ENCODE measurements at places on chromosomes 7 and 10.

- no peak for DNase-seq
Observed at GRCh38 chr7:128122576-128123290, 91.5 kb upstream of the LRRC4 start.

DNA sequence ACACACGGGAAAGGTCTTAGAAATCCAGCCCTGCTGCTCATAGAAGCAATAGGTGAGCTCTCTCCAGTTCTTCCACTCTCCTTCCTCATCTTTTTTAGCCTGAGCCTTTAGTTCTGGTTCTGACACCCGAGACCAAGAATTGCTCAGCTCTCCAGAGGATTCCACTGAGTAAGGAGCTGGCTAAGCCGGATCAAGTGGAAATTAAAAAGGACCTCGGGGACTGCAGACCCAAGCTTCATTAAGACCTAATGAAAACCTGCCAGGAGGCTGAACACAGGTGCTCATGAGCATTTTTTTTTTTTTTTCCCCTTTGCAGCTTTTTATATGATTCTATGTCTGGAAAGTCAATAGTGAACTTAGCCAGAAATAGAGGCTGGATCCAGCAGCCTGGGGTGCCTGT lies 1176.0 kb upstream of the AUTS2 start:
- DNase-seq = no peak

- DNase-seq = no peak
Observed at GRCh38 chr10:24363070-24363469, 154.1 kb downstream of the KIAA1217 start.

- no peak for DNase-seq
Observed at GRCh38 chr10:50650481-50650880, 26.7 kb upstream of the SGMS1 start.

- no peak for DNase-seq
Observed at GRCh38 chr10:103125323-103126267, 67.5 kb downstream of the NT5C2 start.

DNA sequence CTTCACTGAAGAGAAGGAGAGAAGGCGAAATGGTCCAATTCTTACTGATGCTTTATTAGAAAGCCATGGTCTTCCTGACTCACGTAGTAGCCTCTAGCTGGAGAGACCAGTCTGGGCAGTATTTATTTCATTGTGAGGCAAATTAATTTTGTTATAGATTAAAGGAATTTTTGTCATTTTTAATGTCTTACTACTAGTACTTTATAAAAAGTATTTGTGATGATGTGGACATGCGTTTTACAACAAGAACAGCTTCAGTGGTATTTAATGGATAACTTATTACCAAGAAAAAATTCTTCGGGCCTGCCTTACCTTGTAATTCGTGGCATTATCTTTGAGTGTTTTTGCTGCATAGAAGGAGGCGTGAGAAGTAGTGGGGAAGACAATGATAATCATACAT lies 339.4 kb upstream of the SHH start:
- DNase-seq = no peak

- DNase-seq = no peak
Observed at GRCh38 chr7:78760620-78761355, 692.7 kb downstream of the MAGI2 start.

DNA sequence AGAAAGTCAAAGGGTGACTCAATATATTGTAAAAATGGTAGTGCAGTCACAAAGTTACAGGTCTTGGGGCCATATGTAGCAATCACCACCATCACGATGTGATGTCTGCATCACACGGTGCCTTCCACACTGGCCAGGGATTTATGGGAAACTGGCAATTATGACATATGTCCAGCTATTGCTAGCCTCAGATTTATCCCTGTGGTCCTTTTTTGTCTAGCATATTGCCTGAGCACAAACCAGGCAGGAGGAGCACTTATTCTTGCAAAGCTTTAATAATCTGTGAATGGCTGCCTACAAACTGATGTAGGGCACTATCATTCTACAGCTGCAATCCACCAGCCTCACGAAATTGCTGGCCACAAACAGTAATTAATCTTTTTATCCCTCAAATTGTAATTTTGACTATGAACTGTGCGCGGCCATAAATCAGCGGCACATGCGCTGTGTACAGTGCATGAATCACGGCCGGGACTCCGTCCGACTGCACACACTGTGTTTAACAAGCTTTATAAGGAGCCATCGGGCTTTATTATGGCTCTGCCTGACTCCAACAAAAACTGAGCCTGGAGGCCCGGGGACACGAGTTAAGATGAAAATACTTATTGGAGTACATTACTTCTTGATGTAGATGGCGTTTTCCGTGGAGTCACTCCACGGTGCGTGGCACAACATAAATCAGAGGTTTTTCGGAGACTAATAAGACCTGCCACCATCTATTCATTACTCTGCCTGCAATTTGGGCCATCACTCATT lies 115.2 kb downstream of the EBF3 start:
- DNase-seq = no peak

DNA sequence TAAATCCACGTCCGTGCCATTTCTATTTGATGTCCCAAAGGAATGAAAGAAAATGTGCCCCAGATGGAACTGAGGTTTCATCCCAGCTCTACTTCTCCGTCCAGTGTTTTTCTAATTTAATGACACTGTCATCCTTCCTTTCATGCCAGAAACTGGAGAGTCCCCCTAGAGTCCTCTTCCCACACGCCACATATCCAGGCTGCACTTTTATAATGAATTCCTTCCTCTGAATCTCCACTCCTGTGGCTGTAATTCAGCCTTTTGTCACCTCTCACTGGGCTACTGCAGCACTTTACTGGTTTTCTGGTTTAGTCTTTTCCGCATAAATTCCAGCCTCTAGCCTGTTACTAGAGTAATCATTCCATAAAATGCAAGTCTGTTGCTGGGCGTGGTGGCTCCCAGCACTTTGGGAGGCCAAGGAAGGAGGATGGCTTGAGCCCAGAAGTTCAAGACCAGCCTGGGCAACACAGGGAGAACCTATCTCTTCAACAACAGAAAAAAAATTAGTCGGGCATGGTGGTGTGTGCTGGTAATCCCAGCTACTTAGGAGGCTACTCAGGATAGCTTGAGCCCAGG lies 142.6 kb upstream of the RHEB start:
- no peak for DNase-seq

DNA sequence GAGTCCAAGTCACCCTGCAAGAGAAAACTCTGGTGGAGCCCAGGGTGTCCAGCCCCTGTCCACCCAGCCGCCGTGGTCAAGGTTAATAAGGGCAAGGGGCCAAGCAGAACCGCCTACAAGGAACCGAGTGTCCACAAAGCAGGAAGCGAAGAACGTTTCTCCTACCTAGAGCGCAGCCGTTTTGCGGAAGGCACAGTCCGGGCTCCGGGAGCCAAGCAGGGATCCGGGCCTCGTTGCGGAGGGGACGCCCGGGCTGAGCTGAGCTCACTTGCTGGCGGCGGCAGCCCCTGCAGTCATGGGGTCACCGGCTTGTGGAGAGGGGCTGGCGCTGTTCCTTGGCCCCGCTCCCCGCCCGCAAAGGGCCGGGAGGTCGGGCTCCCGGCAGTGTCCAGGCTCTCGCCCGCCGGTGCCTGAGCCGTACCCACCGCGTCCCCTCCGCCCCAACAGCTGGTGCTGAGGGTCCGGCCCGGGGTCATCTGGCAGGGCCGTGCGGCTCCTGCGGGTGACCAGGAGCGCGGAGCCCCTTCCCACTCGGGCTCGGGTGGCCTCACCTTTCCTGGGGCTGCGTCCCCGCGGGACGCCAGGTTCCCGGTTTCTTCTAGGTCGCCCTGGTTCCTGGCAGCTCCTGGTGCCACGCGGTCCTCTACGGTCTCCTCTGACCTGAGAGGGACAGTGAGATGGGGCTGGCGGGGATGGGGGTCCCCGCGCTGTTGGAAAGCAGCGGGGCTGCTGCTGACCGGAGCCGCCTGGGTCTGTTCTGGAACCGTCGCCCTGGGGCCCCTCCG lies 14.0 kb upstream of the ZNF273 start:
- DNase-seq = no peak

- DNase-seq = no peak
Observed at GRCh38 chr7:83161186-83161585, 1.5 kb downstream of the PCLO start.

DNA sequence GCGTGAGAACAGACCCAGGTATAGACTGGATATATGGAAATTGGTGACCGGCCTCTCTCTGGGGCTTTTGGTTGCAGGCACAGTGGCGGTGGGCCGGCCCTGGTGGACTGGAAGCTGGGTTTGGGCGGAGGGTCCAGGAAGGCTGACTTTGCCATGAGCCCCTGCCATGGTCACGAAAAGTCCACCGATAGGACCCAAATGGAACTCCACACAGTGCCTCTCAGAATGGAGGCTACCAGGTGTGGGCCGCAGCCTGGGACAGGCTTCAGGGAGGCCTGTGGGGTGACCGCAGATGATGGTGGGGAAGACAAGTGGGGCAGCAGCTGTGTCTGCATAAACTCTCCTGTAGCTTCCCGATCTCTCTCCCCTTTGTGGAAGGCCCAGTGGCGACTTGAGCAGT lies 123.2 kb downstream of the DNAJB6 start:
- DNase-seq = no peak

GRCh38 chr10:96984541-96985131 lies 152.5 kb downstream of the LCOR start:
- no peak for DNase-seq

GRCh38 chr7:2082139-2082998 lies 150.4 kb downstream of the MAD1L1 start:
- DNase-seq = no peak

DNA sequence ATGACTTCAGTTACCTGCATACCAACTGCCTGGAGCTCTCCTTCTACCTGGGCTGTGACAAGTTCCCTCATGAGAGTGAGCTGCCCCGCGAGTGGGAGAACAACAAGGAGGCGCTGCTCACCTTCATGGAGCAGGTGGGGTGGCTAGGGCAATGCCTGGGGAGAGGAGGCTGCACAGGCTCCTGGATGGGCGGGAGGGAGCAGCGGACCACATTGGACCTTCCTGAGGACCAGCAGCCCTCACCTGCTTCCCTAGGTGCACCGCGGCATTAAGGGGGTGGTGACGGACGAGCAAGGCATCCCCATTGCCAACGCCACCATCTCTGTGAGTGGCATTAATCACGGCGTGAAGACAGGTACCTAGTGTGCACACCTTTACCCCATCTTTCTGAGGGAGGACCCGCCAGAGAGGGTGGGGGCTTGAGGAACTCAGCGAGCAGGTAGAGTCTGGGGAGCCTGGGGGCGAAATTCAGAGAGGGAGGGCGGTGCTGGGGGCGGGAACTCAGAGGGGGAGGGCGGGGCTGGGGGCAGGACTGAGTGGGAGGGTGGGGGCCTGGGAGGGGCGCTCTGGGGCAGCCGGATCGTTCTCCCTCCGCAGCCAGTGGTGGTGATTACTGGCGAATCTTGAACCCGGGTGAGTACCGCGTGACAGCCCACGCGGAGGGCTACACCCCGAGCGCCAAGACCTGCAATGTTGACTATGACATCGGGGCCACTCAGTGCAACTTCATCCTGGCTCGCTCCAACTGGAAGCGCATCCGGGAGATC lies 9.0 kb downstream of the AEBP1 start:
- no peak for DNase-seq

DNA sequence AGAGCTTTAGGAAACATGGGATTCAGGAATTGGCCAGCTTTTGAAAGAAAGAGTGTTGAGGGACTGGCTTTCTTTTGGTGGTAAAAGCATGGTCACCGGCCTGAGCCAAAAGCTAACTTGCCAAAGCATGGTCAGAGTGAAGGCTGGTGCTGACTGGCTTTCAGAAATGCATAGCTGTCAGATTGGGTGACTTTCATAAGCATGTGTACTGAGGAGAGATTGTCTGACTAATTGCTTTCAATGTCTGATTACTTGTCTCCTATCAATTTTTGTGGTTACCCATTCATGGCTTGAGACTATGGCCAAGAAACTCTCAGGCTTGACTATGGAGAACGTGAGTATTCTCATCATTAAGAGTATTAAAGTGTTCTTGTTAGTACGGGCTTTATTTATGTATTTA lies 28.2 kb downstream of the ZNF25 start:
- DNase-seq = no peak

DNA sequence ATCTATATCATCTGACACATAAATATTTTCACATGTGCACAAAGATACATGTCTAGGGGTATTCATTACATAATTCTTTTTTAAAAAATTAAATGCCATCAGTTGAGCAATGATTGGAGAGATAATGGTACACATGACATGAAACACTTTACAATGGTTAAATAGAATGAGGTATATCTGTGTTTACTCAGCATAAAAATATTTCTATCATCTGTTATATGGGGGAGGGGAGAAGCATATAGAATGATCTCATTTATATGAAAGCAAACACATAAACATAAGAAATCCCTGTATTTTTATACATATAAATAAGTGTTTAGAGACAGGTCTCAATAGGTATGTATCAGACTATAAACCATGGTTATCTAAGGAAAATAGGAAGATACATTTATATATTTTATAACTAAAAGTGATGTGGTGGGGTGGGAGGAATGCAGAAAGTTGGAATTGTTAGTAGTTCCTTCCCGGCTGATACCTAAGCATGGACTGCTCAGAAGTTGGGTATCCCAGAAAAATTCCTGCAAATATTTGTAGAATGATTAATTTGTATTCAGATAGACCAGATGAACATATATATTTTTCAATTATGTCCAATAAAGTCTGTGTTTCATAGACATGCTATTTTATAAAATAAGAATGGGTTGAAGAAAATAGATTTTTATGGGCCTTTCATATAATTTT lies 75.1 kb downstream of the SHOC2 start:
- DNase-seq = no peak

GRCh38 chr10:86419101-86419500 lies 52.5 kb upstream of the GRID1 start:
- DNase-seq = no peak

GRCh38 chr10:35924759-35925158 lies 282.7 kb upstream of the FZD8 start:
- DNase-seq = no peak

- no peak for DNase-seq
Observed at GRCh38 chr10:75101416-75102251, 9.8 kb upstream of the SAMD8 start.

- no peak for DNase-seq
Observed at GRCh38 chr7:81788246-81788645, 18.4 kb upstream of the HGF start.

DNA sequence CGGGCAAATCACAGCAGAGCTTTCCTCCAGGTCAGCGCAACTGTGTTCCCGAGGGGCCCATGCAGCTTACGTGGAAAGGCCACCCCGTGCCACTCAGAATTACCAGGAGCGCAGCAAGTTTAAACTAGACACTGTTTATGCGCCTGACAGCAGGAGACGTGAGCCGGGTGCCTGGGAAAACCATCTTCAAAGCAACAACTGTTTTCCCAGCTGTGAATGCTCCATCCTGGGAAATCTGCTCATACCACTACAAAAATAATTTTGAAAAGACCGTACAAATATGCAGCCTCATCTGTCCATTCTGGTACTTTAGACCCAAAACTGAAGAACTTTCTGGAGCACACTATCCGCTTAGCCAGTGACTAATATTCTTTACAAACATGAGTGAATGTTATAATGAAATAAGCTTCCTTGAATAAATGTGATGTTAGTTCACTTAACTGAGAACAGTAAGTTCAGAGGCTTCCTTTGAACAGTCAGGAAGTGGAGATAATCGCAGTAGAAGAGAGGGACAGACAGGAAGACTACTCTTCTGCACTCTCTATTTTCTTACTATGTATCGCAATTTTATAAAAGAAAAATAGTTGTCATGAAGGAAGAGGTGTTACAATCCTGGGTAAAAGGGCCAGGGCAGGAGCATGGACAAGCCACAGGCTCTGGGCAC lies 16.7 kb downstream of the GPER1 start:
- DNase-seq = no peak
